ENCODE measurements at places on chromosomes 3 and 15.

DNA sequence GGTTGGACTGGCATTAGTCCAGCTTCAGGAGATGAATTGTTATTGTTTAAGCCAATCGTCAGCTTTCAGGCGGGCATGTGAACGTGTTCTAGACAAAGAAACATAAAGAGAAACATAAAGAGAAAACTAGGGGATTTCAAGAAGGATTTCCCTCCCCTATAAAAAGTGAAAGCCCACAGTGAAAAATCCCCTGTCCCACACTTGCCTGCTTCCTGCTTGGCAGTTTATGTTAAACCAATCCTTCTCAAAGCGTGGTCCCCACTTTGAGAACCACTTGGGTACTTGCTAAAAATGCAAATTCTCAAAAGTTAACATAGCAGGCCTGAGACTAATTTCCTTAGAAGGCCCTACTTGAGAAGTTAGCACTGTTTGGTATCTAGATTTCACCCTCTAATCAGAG lies 293.0 kb upstream of the SOX14 start:
- no peak for DNase-seq

DNA sequence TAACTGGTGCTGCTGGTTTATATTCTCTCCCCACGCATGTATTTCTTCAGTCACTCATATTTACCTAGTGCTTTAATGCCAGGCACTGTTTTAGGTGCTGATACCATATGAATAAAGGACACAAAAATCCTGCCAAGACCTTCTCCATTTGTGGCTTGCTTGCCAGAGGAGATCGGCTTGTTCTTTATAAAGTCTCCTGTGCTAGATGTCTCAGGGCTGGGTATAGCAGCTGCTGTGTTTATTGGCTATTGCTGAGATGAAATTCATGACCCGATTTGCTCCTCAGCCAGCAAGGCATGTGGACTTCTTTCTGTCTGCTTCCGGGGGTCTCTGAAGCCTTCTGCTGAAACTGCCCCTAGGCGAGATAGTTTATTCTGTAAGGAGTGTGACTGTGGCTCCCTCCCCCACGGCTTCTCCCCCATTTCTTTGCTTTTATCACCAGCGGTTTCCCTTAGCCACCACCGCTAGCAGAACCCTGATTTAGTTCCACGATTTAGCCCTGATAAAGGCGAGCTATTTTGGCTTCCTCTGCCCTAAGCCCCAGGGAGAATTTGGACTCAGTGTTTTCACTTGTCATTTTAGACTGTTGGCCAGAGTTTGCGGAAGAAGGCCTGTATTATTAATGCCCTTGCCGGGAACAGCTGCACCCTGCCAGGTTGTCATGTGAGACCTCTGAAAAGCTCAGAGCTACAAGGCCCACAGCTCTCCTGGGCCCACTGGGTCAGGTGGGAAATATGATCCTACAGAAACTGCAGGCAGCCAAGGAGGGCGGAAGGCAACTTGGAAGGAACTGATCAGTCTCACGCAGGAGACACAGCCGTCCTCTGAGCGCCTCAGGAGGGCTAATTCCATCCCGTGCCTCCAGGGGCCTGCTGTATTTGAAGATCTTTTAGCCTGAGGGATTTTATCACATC lies 46.8 kb downstream of the ST6GAL1 start:
- no peak for DNase-seq

DNA sequence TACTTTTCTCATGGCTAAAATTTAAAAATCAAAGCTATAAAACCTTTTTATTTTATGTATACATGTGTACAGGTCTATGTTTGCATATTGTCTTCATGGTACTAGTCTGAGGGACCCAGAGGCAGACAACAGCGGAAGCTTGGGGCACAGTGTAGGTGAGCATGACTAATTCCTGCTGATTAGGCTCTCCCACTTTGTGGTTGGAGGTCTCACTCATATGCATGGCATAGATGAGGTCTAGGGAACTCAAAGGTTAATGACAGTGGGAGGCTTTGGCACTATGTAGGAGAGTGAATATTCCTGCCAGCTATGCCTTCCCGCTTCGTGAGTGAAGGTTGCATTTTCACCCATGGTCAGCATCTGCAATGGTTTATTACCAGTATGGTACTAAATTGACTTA lies 47.5 kb upstream of the AADACL2 start:
- no peak for DNase-seq

- no peak for DNase-seq
These were observed 180.1 kb upstream of the KBTBD8 start for GRCh38 chr3:66817951-66818557.

DNA sequence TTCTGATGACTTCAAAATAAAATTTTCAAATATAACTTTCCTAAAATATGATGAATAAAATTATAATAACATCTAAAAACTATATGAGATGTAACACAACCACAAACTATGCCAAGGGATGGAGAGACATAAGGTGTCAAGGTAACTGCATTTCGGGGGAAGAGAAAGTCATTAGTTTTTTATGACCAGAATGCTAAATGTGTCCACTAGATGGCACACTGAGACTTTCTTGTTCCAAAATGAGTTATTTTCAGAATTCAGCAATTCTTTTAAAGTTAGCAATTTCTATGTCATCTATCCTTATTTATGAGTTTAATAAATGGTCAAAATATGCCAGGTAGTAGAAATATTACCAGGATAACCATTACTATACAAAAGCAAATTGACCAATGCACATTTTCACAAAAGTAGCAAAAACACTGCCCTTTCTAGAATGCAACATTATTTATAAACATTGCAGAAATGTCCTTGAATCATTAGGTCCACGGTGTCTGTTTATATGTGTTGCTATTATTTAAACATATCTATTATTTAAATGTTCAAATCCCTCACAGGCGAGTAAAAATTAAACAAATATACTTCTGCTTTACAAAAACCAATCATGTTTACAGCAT lies 374.2 kb downstream of the PLCL2 start:
- no peak for DNase-seq

DNA sequence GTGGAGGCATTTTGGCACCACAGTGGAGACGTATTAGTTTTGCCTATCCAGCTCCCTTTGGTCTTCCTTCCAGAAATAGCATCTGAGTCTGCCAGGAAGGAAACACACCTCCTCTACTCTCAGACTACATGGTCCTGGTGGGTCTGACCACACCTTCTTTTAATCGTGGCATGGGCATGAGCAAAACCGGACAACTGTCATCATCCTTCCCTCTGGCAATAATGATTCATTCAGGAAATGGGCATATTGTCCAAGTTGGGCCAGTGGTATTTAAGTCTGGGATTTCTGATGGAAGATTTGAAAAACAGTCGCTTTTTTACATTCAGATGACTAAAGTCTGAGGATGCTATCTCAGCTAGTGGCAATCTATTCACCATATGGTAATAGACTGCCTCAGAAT lies 601.0 kb upstream of the ADAMTS9 start:
- DNase-seq: no peak

DNA sequence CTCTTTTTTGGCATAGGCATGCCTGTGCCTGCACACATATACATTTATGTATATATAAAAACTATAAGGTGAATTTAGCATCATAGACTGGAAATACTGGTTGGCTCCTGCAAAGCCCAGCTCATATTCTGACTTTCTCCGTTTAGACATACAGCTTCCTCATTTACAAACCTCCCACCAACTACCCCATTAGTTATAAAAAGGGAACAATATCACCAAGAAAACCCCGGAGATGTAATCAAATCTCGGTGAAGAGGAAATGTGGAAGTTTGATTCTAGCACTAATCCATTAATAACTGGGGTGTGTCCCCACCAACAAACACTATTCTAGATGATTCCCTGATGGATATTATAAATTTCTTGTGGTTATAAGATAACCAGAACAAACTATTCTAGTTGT lies 517.7 kb upstream of the TBL1XR1 start:
- DNase-seq: no peak

- no peak for DNase-seq
These were observed 195.1 kb downstream of the EPHA6 start for GRCh38 chr3:97009427-97010019.

GRCh38 chr3:38353151-38353550 lies 6.6 kb downstream of the XYLB start:
- no peak for DNase-seq

- DNase-seq: no peak
These were observed 33.4 kb upstream of the FRMD4B start for GRCh38 chr3:69419276-69419675.

DNA sequence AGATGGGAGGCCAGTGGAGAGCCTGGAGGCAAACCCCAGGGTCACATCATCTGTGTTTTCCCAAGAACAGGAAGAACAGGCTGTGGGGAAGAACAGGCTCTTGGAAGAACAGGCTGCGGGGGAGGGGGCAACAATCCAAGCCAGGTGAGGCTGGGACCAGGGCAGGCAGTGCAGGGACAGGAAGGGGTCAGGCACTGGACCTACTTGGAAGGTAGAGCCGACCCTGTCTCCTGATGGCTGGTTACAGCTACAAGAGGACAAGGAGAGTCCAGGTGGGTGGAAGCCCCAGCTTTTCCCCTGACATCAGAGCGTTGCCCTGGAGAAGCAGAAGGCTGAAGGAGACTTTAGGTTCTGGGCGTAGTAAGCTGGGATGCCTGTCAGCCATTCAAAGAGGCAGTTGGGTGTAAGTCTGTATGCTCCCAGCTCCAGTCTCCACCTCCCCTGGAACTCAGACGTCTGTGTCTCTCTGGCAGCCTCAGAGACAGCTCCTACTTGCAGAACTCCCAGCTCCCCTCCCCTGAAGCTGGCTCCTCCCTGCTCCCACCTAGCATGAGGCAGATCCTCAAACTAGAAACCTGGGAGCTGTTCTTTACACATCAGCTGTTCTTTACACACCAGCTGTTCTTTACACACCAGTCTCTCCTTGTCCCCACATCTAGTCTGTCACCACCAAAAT lies 130.9 kb downstream of the DNAJB8 start:
- DNase-seq: no peak

DNA sequence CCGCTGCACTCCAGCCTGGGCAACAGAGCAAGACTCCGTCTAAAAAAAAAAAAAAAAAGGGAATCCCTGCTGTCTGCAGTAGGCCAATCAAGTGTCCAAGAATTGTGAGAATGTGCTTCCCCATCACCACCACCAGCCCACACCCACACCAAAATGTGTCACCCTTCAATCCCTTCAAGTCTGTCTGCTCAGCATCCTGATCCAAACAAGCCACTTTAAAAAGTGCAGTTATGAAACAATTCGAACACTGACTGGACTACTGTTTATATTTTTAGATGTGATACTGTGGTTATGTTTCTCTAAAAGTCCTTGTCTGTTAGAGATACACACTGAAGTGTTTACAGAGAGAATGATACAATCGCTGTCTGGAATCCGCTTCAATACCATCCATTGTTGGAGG lies 78.1 kb upstream of the CGNL1 start:
- no peak for DNase-seq

DNA sequence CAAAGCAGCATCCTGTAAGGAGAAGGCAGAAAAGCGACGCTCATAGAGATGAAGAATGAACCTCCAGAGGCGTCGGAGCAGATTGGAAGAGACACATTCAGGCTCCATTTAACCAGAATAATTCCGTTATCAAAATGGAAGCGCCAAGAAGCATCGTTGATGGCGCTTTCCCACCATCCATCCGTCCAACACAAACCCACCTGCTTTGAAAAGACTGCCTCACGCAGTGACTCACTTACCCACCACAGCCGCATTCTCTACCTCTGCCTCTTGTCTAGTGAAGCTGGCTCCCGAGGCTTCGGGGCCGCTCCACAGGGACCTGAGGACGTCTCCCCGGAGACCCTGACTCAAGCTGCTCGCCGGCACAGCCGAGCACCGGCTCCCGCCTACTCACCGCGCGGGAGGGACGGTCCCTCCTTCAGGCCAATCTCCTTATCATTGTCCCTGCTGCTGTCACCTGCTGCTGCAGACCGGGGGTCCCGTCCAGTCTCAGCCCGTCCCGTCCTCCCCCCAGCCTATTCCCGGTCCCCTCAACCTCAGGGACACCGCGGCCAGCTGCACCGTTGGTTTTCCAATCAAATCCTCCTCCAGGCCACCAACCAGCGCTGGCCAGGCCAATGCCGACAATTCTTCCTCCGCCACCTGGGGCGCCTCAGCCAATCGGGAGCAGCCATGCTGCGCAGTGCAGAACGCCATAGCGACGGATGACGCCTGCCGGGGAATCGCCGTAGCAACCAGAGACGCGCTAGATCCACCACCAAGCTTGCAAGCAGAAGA lies at the start of gene NEK10:
TSS of gene NEK10 (minus strand) at position 553 of the 777 bp plus-strand sequence. CDS start 16,501 bp downstream, outside the sequence.
- peak; percentile 80 for DNase-seq

- DNase-seq: no peak
These were observed 21.4 kb upstream of the POC1A start for GRCh38 chr3:52175416-52176179.

DNA sequence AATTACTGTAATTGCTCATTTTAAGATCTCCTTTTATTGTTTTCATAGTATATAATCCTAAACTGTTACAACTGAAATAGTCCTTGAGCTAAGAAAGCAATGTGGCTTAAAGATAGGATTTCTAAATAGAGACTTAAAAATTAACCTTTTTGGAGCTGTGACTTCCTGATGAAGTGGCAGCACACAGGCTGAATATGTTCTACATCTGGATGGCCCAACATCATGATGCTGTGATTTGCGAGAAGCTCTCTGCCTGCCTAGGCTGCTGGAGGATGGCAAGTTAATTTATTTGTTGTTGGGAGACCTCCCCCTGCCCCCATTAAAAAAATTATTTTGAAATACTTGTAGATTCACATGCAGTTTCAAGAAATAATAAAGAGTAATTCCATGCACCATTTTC lies 134.5 kb downstream of the IGF1R start:
- DNase-seq: no peak

DNA sequence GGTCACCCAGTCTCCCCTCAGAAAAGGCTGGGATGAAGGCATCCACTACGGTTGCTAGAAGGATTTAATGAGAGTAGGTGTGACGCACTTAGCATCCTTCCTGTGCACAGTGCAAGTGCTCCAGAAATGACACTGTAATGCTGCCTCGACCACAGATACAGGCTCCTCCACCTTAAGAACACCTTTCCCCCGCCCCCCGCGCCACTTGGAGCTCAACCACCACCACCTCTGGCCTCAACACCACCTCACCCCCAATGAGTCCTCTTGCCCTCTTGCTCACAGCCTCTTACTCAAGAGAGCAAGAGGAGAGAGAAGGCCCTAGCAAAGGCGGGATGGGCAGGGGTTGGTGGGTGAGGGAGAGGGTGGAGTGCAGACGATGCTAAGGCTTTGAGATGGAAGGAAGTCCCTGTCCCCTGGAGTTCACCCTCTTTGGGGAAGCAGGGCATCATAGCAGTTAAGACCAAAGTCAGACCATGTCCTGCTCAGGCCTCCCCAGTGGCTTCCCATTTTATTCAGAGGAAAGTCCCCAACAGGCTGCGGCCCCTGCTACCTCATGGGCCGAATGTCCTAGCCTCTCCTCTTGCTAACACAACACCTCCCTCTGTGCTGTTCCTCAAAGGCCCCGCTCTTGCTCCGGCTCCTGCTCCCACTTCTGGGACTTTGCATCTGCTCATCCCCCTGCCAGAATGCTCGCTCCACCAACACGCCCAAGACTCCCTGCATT lies 8.3 kb downstream of the STARD5 start:
- no peak for DNase-seq

DNA sequence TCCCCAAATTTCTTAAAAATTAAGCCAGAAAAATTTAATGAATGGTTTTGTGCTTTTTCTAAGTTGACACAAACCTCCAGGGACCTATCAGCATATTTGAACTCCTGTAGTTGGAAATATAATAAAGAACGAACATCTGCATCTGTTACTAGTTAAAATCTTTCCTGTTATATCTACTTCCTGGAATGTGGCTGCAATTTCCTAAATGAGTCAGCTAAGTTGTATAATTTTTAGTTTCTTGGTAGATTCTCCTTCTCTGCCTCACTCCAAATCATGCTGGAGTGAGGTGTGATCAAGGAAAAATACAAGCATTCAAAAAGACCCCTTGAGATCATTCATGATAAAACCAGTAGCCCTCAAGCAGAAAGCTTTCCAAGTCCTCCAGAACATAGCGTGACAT lies 106.2 kb upstream of the MCTP2 start:
- DNase-seq: no peak

Measured in stimulated activated CD8-positive, alpha-beta memory T cell treated with anti-CD3 and anti-CD28 coated beads, Interleukin-7, amount 100 ng/mL, for 1 hour (primary cell).